Pancreas (tissue), 10 donors: ENCODE measurements at places on chromosomes 4 and X. TPM values are rescaled to one million over a fixed set of nuclear protein-coding genes. Genes with fewer than 3 reads are reported as not detected.

GRCh38 chr4:27787195-27787594 is 926.6 kb downstream of the STIM2 start:
- H3K36me3 ChIP-seq = no peaks in the 10 kb centered on the region
- no peaks in the 10 kb centered on the region for H3K4me1 ChIP-seq
- DNase-seq = no peak
- no peak overlapping the region for H3K27ac ChIP-seq
- H3K4me3 ChIP-seq = no peak overlapping the region

DNA sequence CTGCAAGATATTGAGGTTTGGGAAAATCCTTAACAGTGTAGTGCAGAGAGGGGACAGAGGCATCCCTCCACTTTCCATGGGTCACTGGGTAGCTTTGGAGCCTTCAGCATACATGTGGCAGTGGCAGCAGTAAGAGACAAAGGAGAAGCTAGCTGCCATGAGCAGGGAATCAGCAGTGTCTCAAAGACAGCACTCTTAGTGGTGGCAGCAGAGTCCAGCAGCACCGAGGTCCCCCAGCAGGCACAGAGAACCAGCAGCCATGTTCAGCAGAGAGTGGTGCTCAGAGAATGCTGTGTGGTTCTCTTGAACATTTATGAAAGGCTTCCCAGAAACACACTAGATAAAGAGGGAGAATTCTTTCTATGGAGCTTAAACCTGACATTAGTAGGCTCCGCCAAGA is 308.5 kb downstream of the CENPC start:
- no peaks in the 10 kb centered on the region for H3K36me3 ChIP-seq
- H3K4me3 ChIP-seq = no peak overlapping the region
- H3K27ac ChIP-seq = no peak overlapping the region
- no peak for DNase-seq

DNA sequence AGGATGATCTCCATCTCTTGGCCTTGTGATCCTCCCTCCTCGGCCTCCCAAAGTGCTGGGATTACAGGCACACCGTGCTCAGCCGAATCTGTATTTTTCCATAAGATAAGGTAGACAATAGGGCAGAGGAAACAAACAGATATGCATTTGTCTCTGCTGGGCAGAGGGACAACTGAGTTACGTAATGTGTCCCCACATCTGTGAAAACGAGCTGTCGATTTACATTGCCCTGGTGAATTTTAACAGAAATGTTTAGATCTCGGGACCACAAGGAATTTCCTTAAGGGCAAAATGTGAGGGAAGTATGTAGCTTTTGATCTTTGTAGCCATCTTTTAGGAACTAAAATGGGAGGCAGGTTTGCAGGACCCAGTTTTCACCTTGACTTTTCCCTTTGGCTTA is 189.7 kb downstream of the TRIML1 start:
- no peak overlapping the region for H3K4me3 ChIP-seq
- no peaks in the 10 kb centered on the region for H3K4me1 ChIP-seq
- DNase-seq = no peak
- no peaks in the 10 kb centered on the region for H3K36me3 ChIP-seq
- H3K27ac ChIP-seq = no peak overlapping the region

The DCAF12L2 gene
- total RNA-seq = not detected

DNA sequence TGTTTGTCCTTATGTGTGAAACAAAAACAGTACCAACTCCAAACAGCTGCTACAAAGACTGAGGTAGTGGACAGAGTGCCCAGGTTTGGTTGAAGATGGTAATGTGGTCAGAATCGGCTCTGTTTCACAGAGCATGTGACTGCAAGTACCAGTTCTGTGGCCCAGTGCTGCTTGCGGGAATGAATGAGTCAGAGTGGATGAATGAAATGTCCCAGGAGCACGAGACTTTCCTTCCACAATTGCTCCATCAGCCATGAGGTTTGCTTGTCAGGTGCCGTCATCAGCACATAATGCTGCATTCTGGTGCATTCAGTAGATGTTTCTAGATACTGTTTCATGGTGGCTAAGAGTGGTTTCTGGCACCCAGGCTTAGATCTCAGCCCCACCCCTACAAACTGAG is 84.2 kb downstream of the GPR143 start:
- H3K36me3 ChIP-seq = no peaks in the 10 kb centered on the region
- no peak overlapping the region for H3K27ac ChIP-seq
- H3K4me1 ChIP-seq = no peaks in the 10 kb centered on the region
- no peaks in the 10 kb centered on the region for H3K27me3 ChIP-seq
- no peak overlapping the region for H3K4me3 ChIP-seq

The MSX1 gene
- total RNA-seq = 0.51 TPM

The JCHAIN gene
- total RNA-seq = 32.0 TPM

GRCh38 chr4:175562542-175562941 is 249.5 kb downstream of the GPM6A start:
- no peak overlapping the region for H3K27ac ChIP-seq
- no peak overlapping the region for H3K4me3 ChIP-seq
- no peaks in the 10 kb centered on the region for H3K4me1 ChIP-seq
- H3K27me3 ChIP-seq = no peaks in the 10 kb centered on the region
- no peak for DNase-seq
- no peaks in the 10 kb centered on the region for H3K36me3 ChIP-seq

DNA sequence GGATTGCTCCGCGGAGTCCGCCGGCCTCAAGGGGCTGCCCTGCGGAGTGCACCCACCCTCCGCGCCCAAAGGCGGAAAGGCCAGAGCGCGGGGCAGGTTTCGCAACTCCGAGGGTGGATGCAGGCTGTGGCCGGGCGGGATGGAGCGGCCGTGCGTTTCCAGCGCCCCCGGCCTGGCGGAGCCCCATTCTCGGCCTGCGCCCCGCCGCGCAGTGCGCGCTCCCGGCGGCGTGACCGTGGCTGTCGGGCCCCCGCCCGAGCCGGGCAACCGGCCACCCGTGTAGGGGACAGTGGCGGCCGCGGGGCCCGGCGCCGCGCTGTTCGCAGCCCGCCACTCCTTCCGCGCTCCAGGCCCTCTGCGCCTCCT is 331 bp downstream of the SETD7 start:
- no peaks in the 10 kb centered on the region for H3K36me3 ChIP-seq
- H3K4me3 ChIP-seq = peak overlapping the region; percentile 85
- H3K4me1 ChIP-seq = peaks cover 57% of the 10 kb centered on the region
- DNase-seq = no peak

The TMEM156 gene
- total RNA-seq = 0.56 TPM

DNA sequence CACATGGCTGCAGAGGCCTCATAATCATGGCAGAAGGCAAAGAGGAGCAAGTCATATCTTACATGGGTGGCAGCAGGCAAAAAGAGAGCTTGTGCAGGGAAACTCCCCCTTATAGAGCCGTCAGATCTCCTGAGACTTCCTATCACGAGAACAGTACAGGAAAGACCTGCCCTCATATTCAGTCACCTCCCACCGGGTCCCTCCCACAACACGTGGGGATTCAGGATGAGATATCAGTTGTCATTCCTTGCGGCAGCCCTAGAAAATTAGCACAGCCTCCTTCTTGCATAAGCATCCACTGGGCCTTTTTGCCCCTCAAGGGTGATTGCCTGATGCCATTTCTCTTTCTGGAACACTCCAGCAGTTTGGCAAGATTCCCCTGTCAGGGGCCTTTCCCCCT is 61.7 kb upstream of the STX18 start:
- H3K36me3 ChIP-seq = no peaks in the 10 kb centered on the region
- no peak for DNase-seq
- H3K4me3 ChIP-seq = no peak overlapping the region
- no peaks in the 10 kb centered on the region for H3K27me3 ChIP-seq
- H3K27ac ChIP-seq = no peak overlapping the region

- H3K27me3 ChIP-seq = no peaks in the 10 kb centered on the region
- H3K4me3 ChIP-seq = no peak overlapping the region
- H3K36me3 ChIP-seq = no peaks in the 10 kb centered on the region
- H3K4me1 ChIP-seq = no peaks in the 10 kb centered on the region
- no peak for DNase-seq
Observed at GRCh38 chrX:118182025-118182424, 65.4 kb upstream of the KLHL13 start.

DNA sequence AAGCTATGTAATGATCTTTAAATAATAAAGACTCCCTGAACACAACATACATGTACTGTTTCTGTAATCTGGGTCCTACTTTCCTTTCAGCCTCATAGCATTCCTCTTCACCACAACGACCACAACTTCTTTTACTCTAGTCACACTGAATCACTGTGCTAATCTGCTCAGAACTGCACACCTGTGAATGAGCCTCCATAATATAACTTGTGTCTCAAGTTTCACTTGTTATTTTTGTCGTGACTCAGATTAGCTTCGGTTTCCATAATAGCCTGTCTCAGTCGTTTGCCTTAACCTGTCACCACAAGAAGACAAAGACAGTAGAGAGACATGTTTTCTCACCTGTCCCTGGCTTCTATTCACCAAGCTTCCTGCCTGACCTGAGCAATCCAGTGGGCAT is 61.8 kb downstream of the MAGED1 start:
- no peak overlapping the region for H3K4me3 ChIP-seq
- no peak overlapping the region for H3K27ac ChIP-seq
- H3K27me3 ChIP-seq = no peaks in the 10 kb centered on the region

DNA sequence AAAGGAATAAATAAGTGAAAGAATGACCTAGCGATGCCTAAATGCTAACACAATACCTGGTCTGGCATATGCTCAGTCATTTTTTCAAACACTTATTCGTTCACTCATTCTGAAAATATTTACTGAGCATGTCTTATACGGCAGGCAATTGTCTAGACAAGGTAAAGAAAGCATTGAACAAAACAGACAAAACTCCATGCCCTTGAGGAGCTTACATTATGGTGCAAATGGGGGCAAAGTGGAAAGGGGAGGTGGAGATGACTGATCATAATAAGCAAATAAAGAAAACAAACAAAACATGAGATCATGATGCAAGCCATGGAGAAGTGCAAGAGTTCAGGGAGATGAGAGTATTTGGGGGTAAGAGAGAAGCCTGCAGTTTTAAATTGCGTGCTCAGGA is 334.6 kb upstream of the PPARGC1A start:
- no peak overlapping the region for H3K27ac ChIP-seq
- H3K4me1 ChIP-seq = no peaks in the 10 kb centered on the region
- no peaks in the 10 kb centered on the region for H3K36me3 ChIP-seq
- no peak overlapping the region for H3K4me3 ChIP-seq

The MAGEA2 gene
- not detected for total RNA-seq

The TRMT44 gene
- 9.6 TPM for total RNA-seq

GRCh38 chr4:123438031-123438430 is 41.4 kb downstream of the SPRY1 start:
- no peaks in the 10 kb centered on the region for H3K27me3 ChIP-seq
- H3K36me3 ChIP-seq = no peaks in the 10 kb centered on the region
- H3K27ac ChIP-seq = no peak overlapping the region

The COL4A6 gene
- not detected for total RNA-seq

The XG gene
- total RNA-seq = not detected

DNA sequence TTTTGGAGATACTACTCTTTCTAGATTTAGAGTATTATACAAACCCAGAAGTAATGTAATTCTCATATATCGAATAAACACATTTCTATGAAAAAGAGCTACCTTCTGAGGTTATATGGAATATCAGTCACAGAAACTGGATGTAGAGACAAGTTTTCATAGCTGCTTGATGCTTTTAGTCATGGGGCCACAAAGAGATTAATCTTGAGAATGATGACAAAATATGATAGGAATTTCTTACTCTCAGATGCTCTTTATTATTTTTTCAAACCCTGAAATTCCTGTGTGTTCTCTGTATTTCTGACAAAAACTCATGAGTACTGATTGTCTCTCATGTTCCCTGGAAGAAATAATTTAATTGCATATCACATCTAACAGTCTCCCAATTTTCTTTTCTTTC is 662.5 kb downstream of the RAPGEF2 start:
- H3K27ac ChIP-seq = no peak overlapping the region
- no peaks in the 10 kb centered on the region for H3K4me1 ChIP-seq
- no peaks in the 10 kb centered on the region for H3K36me3 ChIP-seq

DNA sequence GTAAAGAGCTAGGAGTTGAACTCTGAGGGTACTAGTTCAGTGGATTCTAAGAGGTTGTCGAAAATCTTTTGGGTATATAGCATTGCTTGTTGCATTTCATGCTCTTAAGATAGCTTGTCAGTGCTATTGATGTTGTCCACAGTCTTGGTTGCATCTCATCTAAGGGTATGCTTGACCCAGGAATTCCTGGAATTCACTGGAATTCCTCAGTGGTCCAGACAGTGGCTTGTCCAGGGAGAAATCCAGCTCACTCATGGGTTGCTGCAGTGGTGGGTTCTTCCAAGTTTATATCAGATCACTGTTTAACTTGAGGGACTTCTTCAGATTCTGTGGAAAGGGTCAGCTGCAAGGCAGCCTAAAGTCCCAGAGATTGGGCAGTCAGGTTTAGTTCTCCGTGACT is 29.8 kb upstream of the SMARCAD1 start:
- H3K4me1 ChIP-seq = no peaks in the 10 kb centered on the region
- no peaks in the 10 kb centered on the region for H3K27me3 ChIP-seq
- H3K4me3 ChIP-seq = no peak overlapping the region
- no peaks in the 10 kb centered on the region for H3K36me3 ChIP-seq
- no peak overlapping the region for H3K27ac ChIP-seq
- no peak for DNase-seq

DNA sequence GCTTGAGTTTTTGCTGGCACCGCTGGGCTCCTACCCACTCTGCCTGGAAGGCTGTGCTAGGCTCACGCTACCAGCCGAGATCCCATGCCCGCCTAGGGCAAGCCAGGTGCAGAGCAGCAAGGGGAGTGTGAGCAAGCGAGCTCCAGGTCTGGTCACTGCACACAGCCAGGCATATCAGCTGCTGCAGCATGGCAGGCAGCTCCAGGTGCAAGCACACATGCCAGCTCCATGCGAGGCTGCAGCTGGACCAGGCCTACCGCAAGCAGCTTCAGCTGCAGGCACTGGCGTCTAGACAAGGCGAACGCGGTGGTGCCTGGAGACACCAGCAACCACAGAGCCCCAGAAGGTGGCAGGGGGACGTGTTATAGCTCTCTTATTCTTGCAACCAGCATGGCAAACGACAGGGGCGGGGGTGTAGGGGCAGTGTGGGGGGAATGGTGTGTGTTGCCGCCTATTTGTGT is 614.7 kb upstream of the EPHA5 start:
- H3K27ac ChIP-seq = no peak overlapping the region
- H3K36me3 ChIP-seq = no peaks in the 10 kb centered on the region
- no peak overlapping the region for H3K4me3 ChIP-seq
- no peaks in the 10 kb centered on the region for H3K4me1 ChIP-seq

- H3K4me3 ChIP-seq = no peak overlapping the region
- no peaks in the 10 kb centered on the region for H3K36me3 ChIP-seq
- H3K4me1 ChIP-seq = no peaks in the 10 kb centered on the region
- DNase-seq = no peak
- no peak overlapping the region for H3K27ac ChIP-seq
- H3K27me3 ChIP-seq = no peaks in the 10 kb centered on the region
Observed at GRCh38 chrX:148865277-148866210, 365.1 kb downstream of the AFF2 start.

- no peaks in the 10 kb centered on the region for H3K4me1 ChIP-seq
- H3K4me3 ChIP-seq = no peak overlapping the region
- no peak for DNase-seq
Observed at GRCh38 chr4:89397441-89397840, 89.8 kb upstream of the GPRIN3 start.

DNA sequence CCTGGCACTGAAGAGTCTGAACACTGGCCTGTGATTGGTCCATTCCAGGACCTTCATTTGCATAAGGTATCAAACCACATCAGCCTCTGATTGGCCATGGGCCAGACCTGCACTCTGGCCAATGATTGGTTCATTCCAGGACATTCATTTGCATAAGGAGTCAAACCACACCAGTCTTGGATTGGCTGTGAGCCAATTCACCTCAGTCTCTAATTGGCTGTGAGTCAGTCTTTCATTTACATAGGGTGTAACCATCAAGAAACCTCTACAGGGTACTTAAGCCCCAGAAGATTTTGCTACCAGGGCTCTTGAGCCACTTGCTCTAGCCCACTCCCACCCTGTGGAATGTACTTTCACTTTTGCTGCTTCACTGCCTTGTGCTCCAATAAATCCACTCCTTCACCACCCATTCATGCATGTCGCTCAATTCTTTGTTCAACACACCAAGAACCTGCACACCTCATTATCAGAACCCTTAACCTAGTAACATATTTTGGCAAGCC is 14.2 kb upstream of the HERC5 start:
- H3K27me3 ChIP-seq = no peaks in the 10 kb centered on the region
- DNase-seq = peak; percentile 18
- H3K4me3 ChIP-seq = no peak overlapping the region
- no peak overlapping the region for H3K27ac ChIP-seq
